ENCODE measurements at places on chromosomes 13 and 19.
A peak's percentile ranks its signal among the peaks of the same experiment; 100 is the strongest.

- DNase-seq, result no peak
These were observed 5.2 kb upstream of the KBTBD7 start for GRCh38 chr13:41199526-41199925.

- no peak for DNase-seq
These were observed 109.0 kb upstream of the KL start for GRCh38 chr13:32907211-32907610.

DNA sequence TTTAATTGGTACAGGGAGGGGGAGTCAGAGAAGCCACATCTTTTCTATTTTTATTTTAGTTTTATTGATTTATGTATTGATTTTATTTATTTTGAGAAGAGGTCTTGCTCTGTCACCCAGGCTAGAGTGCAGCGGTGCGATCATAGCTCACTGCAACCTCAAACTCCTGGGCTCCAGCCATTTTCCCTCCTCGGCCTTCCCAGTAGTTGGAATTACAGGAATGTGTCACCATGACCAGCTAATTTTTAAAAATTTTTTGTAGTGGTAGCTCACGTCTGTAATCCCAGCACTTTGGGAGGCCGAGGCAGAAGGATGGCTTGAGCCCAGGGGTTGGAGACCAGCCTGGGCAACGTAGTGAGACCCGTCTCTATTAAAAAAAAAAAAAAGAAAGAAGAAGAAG lies 4.1 kb downstream of the IL27RA start:
- peak; percentile 18 for DNase-seq

DNA sequence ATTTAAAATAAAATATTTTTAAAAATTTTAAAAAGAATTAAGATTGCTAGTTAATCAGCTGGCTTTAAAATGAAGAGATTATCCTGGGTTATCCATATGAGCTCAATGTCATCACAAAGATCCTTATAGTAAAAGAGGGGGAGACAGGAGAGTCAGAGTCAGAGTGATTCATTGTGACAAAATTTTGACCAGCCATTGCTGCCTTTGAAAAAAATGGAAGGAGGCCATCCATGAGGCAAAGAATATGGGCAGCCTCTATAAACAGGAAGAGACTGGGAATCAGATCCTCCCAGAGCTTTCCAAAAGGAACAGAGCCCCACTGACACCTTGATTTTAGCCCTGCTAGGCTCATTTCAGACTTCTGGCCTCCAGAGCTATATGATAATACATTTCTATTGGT lies 9.3 kb upstream of the RUBCNL start:
- DNase-seq, result no peak

DNA sequence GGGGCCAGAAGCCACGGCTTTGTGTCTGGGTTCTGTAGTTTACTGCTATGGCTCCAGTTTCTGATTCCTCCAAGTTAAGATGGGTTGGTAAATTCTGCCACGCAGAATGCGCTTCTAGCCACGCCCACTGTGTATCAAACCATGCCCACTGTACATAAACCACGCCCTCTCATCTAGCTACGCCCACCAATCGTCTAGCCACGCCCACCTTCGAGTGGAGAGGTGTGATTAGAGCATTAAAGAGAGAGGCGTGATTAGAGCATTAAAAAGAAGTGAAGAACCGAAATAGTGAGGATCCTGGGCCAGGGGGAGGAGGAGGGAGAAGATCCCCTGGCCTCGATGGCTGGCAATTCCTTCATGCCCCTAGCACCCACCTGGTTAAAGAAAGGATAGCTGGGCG lies 43.7 kb upstream of the ADGRE5 start:
- DNase-seq, result peak; percentile 29

DNA sequence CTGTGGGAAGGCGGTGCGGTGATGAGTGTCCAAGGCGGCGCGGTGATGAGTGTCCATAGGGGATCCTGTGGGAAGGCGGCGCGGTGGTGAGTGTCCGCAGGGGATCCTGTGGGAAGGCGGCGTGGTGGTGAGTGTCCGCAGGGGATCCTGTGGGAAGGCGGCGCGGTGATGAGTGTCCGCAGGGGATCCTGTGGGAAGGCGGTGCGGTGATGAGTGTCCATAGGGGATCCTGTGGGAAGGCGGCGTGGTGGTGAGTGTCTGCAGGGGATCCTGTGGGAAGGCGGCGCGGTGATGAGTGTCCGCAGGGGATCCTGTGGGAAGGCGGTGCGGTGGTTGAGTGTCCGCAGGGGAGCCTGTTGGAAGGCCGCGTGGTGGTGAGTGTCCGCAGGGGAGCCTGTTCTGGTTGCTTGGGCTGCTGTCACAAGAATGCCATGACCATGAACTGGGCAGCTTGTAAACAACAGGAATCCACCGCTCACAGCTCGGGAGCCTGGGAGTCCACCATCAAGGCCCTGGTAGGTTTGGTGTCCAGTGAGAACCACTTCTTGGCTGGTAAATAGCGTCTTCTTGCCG lies 21.4 kb downstream of the TFDP1 start:
- no peak for DNase-seq

- DNase-seq, result no peak
These were observed 65.8 kb downstream of the MRPL57 start for GRCh38 chr13:21242236-21242635.

DNA sequence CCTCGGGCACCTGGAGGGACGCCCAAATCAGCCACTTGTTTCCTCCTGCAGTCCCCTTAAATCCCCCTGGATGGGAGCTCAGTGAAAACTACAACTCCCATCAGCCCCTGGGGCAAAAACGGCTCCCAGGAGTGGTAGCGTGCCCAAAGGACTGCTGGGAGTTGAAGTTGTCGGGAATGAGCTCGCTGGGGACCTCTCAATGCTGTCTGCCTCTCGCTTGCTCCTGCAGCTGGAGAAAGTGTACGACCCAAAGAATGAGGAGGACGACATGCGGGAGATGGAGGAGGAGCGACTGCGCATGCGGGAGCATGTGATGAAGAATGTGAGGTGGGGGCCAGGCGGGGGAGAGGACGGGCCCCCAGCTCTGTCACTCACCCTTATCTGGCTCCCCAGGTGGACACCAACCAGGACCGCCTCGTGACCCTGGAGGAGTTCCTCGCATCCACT lies 14.7 kb upstream of the DHDH start:
- peak; percentile 38 for DNase-seq

- DNase-seq, result no peak
These were observed 199.2 kb downstream of the TEX29 start for GRCh38 chr13:111519490-111520170.

GRCh38 chr13:75480671-75481175 lies 1.2 kb downstream of the TBC1D4 start:
- DNase-seq, result peak; percentile 72

DNA sequence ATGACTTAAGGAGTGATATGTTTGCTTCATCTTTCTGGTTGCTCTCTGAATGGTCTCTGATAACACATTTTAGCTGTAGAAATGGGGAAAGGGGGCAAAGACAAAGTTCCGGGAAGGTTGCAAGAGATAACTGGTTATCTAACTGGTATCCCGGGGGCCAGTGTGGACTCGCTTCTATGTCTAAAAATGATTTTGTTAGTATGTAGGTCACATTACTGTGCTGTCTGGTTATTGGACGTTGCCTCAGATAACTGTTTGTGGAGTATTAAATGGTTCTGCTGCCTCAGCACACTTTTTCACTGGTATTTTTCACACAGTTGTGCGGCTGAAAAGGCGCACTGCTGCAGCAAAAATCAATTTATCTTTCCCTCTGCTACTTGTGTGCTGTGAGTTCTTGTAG lies 63.0 kb upstream of the ZNF536 start:
- no peak for DNase-seq

GRCh38 chr19:13164343-13165161 lies 14.3 kb downstream of the IER2 start:
- DNase-seq, result no peak

Measured in foreskin fibroblast (primary cell).